ENCODE measurements at places on chromosomes 2 and 18.
A peak's percentile ranks its signal among the peaks of the same experiment; 100 is the strongest.

GRCh38 chr2:178783889-178784288 lies 23.3 kb downstream of the TTN start:
- DNase-seq: no peak

GRCh38 chr2:72999729-73000725 lies 71.5 kb downstream of the SFXN5 start:
- no peak for DNase-seq

DNA sequence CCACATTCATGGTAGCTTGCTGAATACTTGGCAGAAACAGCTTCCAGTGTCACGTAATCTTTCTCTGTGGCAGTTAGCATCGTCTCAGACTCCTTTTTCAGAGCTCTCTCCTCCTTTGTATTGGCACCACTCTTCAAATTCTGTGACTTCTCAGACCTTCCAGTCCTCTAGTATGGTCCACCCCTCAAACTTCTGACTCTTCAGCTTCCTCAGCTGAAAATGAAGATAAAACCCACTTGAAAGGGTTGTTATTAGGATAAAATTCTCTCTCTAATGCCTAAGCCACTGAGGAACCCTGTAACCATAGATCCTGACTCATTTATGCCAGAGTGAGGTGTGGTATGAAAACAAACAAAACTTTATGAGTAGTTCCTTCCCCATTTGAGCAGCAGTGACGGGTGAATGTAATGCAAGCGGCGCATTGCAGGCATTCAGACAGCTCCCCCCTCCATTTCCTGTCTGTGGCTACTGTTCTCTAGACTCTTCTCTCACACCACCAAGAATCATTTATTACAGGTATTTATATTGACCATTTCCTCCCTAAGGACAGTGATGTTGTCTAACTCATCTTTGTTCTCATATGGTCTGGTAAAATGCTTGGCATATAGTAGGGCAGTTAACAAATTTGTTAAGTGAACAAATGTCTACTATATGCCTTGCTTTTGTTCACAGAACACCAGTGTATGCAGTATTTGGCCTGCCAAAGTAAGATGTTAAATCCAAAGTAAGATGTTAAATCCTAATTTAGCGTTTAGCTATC lies 35.3 kb downstream of the GALNT1 start:
- DNase-seq: peak; percentile 41

- DNase-seq: no peak
These were observed 841.8 kb downstream of the SLC4A3 start for GRCh38 chr2:220469201-220469600.

DNA sequence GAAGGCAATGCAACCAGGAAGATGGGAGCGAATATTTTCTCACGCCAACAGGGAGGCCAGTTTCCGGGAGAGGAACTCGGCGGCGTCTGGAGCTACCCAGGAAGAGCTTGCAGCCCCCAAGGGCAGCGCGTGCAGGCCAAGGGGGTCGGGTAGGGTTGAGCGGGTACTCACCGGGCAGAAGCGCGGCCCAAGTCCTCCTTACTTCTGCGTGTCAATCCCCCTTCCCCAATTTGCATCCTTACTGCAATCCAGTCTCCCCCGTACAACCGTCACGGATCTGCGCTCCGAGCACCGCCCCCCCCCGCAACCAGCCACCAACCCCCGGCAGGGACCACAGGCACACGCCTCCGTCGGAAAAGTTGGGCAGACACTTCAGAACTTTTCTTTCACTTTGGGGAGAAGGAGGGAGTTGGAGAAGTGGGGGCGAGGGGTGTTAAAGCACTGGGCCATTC lies 1.3 kb downstream of the ATP8B1 start:
- no peak for DNase-seq

- DNase-seq: no peak
These were observed 12.6 kb downstream of the RNF149 start for GRCh38 chr2:101295895-101296294.

- DNase-seq: no peak
These were observed 42.9 kb upstream of the KLHL29 start for GRCh38 chr2:23342075-23342474.

DNA sequence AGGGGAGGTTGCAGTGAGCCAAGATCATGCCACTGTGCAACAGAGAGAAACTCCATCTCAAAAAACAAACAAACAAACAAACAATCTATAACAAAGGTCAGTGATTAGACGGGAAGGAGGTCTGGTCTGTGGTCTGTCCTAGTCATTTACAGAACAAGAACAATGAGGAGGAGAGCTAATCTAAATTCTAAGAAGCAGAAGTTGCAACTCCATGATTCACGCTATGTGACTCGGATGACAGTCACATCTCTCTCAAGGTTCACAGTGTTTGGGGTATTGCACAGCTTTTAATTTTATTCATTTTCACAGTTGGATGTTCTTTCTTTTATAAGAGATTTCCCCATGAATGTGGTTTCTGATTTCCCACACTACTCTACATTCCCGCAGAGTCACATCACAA lies 218.7 kb upstream of the PIEZO2 start:
- no peak for DNase-seq

- no peak for DNase-seq
These were observed 193.8 kb upstream of the ARL4C start for GRCh38 chr2:234690569-234691213.

DNA sequence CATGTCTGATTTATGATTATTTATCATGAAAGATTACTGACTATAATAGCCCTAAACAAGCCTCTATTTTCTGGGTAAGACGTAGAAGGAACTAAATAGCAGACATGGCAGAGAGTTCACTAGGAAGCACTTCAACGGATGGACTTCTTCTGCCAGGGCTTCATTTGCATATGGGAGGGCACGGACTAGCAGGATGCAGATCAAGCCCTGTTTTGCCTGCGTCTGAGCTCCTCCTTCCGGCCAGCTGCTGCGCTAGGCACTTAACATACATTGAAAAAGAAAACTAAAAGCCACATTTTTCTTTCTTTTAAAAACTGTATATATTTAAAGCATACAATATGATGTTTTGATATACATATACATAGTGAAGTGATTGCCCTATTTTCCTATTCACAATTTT lies 340.0 kb upstream of the MEX3C start:
- no peak for DNase-seq

GRCh38 chr18:69631281-69631680 lies 230.6 kb downstream of the DOK6 start:
- DNase-seq: peak; percentile 4

- DNase-seq: no peak
These were observed 696.7 kb upstream of the SOX11 start for GRCh38 chr2:4995466-4995865.

GRCh38 chr2:98296440-98296839 lies 49.8 kb upstream of the CNGA3 start:
- DNase-seq: no peak

DNA sequence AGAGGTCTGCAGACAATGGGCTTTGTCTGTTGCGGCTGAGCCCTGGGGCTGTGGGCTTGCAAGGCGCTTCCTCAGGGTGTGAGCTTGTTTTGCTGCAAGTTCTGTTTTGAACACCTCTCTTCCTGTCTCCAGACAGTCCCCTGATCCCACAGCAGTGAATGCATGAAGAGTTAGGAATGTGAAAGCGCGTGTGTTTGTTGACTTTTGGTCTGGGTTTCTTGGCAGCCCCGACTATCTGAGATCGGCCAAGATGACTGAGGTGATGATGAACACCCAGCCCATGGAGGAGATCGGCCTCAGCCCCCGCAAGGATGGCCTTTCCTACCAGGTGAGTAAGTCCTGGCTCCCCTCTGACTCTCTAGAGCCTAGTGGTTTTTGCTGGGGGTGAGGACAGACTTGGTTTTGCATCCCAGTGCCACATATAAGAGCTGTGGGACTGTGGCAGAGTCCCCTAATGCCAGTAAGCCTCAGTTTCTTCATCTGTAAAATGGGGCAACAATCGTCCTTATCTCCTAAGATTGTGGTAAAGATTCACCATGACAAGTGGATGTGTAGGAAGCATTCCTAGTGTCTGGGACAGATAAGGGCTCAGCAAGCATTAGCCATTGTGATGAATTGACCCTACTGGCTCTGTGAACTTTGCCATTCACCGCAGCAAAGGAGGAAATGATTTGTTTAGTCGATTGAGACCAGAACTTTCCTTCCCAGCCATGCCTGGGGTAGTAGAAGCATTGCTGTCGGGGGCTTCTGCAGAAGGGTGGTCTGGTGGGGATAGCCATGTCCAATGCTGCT lies 3.0 kb downstream of the LBH start:
- DNase-seq: peak; percentile 50

DNA sequence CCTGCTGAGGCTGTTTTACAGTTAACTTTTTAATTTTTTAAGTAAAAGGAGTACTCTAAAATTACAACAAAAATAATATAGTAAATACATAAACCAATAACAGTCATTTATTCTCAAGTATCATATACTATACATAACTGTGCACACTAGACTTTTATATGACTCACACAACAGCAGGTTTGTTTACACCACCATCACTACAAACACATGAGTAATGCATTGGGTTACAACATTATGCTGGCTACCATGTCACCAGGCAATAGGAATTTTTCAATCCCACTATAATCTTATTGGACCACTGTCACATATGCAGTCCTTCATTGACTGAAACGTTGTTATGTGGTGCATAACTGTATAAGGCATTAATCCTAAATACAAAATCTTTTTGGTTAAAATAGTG lies 42.5 kb downstream of the RASGRP3 start:
- no peak for DNase-seq

GRCh38 chr2:39780825-39781600 lies 2.0 kb upstream of the THUMPD2 start:
- no peak for DNase-seq

DNA sequence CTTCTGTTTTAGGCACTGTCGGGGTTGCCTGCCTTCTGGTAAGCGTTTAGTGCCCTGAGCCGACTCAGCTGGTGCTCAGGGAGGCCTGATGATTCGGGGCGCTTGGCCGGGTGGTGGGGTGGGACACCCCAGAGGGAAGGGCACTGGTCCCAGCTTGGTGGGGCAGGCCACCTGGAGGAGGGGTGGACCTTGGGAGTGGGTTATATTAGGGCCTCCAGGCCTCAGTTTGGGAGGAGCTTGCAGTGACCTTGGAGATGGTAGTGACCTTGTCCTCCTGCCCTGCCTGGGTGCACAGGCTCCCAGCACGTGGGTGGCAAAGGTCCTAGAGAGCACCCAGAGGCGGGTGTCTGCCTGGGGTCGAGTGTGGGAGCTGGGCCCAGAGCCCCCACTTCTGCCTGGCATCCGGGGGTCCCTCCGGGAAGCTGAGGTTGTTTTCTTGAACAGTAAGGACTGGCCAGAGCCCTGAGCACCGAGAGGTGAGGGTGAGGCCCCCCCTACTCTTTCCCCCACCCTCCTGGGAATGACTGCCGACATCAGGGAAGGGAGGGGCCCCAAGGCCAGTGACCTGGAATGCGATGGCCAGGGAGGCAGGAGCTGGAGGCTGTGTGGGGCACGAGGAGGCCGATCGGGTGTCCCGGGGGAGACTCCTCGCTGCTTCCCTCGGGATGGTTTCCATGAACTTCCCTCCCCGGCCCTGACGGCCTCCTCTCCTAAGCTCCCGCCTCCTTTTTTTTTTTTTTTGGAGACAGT lies 61.3 kb downstream of the HPCAL1 start:
- no peak for DNase-seq

DNA sequence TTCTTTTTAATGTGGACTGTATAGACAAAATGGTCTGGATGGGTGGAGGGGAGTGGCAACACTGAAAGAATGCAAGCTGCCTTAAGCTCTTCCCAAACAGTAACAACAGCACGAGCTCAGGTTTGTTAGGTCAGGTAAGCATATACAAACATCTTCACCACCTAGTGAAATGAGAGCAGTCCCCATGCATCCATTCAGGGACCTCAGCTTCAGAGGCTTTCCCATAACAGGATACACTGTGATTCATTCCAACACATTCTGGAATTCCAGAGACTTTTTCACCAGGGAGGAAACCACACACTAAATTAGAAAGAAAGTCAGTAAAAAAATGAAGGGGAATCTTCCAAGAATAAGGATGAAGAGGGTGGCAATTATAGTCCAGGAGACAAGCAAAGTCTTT lies 50.4 kb upstream of the BZW1 start:
- peak; percentile 61 for DNase-seq

DNA sequence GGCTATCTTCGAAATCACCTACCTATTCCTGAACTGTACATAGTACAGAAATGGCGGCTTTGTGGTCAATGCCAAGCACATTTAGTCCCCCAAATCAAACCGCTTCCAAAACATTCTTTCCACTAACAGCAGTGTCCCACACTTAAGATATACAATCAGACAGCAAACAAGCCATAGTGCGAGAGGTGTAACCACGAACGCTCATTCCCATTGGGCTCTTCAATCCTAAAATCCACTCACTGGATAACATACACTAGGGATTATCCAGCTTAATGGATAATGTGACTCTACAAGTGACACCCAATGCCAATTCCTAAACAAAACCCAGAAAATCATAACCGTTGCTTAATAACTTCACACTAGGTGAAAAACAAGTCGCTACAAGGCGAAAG lies 2.0 kb downstream of the XPO1 start:
- DNase-seq: no peak

- DNase-seq: no peak
These were observed 139.8 kb downstream of the ATL2 start for GRCh38 chr2:38237311-38237710.

- peak; percentile 56 for DNase-seq
These were observed 79.8 kb upstream of the MC4R start for GRCh38 chr18:60452421-60452820.

DNA sequence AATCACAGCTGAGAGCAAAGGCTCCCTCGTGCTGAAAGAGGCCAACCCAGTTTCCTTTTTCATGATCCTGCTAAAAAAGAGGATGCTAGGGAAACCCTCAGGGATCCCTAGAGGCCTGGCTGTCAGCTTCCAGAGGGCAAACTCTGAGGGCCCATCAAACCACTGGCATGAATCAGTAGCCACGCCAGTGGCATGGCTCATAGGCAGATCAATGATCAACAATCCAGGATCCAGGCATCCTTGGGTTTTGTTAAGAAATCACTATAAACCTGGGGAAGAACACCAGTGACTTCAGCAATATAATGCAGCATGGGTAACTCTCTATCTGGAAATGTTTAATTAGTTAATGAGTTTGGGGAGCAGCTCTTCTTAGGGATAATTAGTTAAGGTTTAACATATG lies 286.5 kb downstream of the C1D start:
- no peak for DNase-seq

DNA sequence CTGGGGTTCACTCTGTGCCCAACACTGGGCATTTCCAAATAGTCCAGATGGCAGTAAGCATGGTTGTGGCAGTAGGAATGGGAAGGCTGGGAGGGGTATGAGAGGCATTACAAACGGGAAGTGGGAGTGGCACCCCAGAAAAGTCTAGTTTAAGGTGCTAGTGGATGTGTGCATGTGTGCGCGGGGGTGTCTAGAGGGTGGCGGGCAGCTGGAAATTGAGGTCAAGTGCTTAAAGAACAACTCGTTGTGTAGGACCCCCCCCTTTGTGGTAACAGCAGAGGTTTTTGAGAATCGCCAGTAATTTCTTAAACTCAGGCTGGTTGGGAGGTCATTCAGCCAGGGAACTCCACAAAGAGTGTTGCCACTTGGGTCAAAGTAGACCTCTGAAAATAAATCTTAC lies 69.9 kb downstream of the RHBDD1 start:
- DNase-seq: no peak

Data from fibroblast of skin of left quadriceps (primary cell).